ENCODE measurements at places on chromosomes 5 and 9.

DNA sequence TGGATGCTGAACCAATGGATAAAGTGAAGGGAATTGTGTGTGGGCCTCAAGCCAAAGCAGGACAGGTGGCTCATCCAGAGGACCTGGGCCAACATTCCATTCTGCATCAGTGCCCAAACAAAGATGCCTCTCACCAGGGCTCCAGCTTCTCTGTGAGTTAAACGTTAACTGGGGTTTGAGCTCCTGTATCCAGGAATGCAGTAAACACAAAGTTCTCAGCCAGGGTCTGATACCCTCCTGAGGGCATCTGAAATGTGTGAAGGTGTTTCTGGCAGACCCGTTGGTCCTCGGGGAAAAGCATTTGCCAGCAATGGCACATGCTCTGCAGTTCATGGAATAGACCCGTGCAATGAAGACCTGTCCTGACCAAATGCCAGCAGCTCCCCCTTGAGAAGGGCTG, 33.9 kb upstream of the AOPEP start:
- no peak for DNase-seq

GRCh38 chr5:138748630-138749081, 4.6 kb upstream of the CTNNA1 start:
- no peak for DNase-seq

DNA sequence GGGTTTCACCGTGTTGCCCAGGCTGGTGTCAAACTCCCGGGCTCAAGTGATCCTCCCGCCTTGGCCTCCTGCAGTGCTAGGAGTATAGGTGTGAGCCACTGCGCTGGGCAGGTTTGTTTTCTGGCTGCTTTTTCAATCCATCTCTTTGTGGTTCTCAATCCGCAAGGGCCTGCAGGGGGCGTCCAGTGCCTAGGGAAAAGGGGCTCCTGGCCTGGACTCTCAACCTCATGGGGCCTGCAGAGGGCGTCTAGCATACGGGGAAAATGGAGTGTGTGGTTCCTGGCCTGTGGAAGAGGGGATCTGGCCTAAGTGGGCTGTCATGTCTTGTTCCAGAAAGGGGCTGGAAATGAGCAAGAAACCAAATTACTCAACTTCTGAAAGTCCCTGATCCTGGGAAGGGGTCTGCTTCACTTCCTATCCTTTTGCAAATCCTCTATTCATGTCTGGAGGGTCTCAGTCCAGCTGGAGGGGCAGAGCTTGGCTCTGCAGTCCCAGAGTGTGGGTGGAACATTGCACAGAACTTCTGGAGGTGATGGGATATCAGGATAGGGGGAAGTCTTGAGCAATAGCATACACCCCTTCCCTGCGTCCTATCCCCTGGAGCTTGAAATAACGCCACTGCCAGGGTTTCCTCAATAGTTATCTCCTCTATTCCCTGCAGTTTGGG, 12.7 kb upstream of the CCL27 start:
- DNase-seq: no peak

- DNase-seq: no peak
These were observed 526.7 kb downstream of the PDE4D start for GRCh38 chr5:59366784-59367183.
